ENCODE measurements at places on chromosomes 11 and 22. TPM values are rescaled to one million over a fixed set of nuclear protein-coding genes. Genes with fewer than 3 reads are reported as not detected.

FGF4 gene
- total RNA-seq = not detected

RBMXL2 gene
- total RNA-seq = not detected

KLHDC7B gene
- total RNA-seq = 0.08 TPM

CFAP300 gene
- total RNA-seq = 0.38 TPM

DNA sequence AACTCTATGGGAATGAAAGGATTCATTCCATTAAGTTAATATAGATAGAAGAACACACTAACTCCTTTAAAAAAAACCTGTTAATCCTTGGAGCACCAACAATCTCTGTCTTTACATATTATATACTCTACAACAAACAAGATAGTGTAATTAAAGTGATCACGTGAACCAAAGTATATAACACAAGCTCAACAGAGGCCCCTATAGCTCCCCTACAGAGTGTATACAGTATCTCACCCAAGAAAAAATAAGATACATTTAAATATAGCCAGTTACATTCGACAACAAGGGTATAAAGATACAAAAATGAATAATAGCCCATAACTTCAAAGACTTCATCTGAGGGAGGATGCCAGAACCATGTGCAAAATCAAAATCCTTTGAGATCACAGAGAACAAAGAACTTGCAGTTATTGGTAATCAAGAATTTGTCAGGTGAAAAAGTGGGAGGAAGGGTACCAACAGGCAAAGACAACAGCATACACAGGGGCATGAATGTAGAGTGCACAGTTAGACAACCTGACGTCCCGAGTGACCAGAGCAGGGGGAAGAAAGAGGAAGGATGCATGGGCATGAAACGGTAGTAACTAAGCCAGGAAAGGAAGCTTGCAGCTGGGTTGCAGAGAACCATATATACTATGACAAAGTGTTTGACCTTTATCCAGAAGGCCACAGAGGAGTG, 4.7 kb downstream of the FCHSD2 start:
- no peak for DNase-seq

DNA sequence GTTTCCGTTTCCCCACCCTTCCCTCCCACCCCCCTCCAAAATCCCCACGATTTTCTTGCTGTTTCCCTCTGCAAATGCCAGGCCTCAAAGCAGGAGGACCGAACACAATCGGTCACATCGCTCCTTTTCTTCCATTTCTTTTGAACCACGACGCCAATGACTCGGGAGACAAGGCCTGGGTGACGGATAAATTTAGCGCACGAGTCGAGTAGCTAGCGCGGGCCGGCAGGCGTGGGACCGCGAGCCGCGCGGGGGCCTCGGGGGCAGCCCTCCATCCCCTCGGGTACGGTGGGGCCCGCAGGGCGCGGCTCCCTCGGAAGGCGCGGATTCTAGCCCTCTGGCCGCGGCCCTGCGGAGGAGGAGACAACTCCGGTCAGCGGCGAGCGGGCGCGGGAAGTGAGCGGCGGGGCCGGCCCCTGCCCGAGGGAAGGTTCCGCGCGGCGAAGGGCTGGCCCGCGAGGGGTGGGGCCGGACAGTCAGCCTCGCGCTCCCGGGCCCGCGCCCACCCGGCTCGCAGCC, 414 bp downstream of the JOSD1 start:
- peak; percentile 87 for DNase-seq

DNA sequence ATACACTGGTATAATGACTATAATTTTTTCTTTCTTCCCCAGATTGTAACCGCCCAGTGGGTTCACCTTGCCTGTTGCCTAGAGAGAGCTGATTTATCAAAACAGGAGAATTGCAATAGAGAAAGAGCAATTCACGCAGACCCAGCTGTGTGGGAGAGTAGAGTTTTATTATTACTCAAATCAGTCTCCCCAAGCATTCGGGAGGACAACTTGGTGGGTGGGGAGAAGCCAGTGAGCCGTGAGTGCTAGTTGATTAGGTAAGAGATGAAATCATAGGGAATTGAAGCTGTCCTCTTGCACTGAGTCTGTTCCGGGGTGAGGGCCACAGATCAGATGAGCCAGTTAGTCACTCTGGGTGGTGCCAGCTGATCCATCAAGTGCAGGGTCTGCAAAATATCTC, 73.2 kb downstream of the SLC35F2 start:
- no peak for DNase-seq

DNA sequence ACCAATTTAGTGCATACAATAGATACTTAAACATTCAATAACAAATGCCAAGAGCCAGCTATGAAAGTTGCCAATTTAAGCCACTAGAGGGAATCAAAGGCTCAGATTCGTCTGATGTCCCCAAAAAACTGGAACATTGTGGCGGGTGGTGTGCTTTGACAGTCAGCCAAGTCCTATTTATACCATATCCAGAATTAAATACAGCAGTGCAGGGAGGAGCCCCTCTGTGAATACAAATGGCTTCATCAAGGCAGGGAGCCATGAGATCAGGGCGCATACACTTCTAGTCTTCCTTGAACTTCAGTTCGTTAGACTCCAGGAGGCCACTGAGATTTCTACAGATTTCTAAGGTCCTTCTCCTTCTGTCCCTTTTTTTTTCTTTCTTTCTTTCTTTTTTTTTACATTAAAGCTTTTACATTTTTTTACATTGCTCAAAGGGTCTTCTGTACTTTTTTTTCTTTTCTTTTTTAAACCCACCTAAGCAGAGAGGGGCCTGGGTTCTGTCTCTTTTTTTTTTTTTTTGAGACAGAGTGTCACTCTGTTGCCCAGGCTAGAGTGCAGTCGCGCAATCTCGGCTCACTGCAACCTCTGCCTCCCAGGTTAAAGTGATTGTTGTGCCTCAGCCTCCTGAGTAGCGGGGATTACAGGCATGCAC, 41.5 kb upstream of the HSPA8 start:
- no peak for DNase-seq
